ENCODE measurements at places on chromosomes 1 and 21. TPM values are rescaled to one million over a fixed set of nuclear protein-coding genes. Genes with fewer than 3 reads are reported as not detected.

MFSD2A gene
- 0.69 TPM for total RNA-seq

PTTG1IP gene
- total RNA-seq = 146 TPM

AMY1A gene
- total RNA-seq = not detected

MTOR gene
- 30.9 TPM for total RNA-seq

PGBD2 gene
- total RNA-seq = 6.4 TPM

DENND2D gene
- total RNA-seq = 8.9 TPM

All from bronchial smooth muscle cell (primary cell).